MM.1S (cell line): ENCODE measurements at places on chromosomes 3 and 15.
A peak's percentile ranks its signal among the peaks of the same experiment; 100 is the strongest.

DNA sequence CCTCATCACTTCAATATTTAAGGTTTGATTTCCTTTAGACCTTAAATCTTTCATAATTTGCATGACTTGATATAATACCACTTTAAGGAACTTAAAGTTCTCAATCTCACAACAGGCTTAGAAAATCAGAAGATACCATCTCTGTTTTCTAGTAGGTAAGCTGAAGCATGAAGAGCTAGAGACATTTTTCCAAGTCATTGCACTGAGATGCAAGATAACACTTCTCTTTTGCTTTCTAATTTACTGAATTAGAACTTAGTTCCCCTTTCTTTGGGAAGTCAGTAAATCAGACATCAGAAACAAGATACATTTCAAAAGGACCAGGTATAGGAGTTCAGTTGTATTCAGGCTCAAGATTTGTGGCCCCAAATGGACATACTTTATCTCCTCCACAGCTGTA lies 79.7 kb downstream of the DZIP3 start:
- H3K27ac ChIP-seq = no peak overlapping the region
- H3K36me3 ChIP-seq = no peaks in the 10 kb centered on the region
- no peaks in the 10 kb centered on the region for H3K4me1 ChIP-seq
- H3K4me3 ChIP-seq = no peak overlapping the region

- no peak overlapping the region for H3K4me3 ChIP-seq
- no peak for DNase-seq
- no peak overlapping the region for H3K27ac ChIP-seq
- no peaks in the 10 kb centered on the region for H3K36me3 ChIP-seq
- no peaks in the 10 kb centered on the region for H3K4me1 ChIP-seq
- no peaks in the 10 kb centered on the region for H3K27me3 ChIP-seq
Measured at GRCh38 chr15:50148362-50148963, 29.4 kb upstream of the ATP8B4 start.

DNA sequence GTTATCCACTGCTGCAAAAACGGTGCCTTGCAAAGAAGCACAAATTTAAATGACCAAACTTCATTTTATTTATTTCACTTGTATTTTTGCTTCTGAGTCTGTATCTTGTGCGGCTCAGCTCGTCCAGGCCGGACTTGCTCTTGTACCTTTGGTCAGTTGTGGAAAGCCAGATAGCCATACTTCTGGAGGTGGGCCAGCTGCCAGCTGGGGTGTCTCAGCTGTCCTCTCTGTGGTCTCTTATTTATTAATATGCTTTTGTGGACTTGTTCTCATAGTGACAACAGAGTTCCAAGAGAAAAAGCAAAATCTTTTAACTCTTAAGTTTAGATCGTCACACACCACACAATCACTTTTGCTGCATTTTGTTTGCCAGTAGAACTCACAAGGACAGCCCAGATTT lies 87.7 kb downstream of the IL1RAP start:
- H3K36me3 ChIP-seq = no peaks in the 10 kb centered on the region
- no peak for DNase-seq

DNA sequence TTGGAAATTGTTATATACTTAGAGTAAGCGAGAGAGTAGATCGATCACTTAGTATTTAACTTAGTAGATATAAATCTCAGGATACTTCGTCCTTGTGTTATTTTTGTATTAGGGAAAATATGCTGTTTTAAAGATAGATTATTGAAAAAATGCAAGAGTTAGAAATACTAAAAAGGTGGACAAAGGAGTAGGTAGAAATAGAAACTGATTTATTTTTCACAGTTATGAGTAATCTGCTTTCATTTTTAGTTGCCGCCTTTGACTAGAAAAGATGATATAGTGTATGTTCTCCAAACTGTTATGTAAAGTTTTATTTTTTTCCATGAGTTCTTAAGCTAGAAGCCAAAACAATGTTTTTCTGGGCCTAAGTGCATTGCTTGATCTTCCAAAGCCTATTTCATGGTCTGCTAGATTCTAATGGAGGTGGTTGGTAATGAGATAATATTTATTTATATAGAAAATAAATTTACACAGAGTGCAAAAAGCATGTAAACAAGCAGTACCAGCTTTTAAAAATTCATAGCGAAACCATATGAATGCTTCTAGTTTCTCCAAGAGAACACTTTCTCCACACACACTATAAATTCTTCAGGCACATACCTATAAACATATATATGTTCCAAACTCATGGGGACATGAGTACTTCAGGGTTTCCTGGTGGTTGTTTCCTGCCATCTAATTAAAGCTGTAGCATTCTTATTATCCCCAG lies 61.1 kb downstream of the DIPK2A start:
- DNase-seq = no peak
- no peaks in the 10 kb centered on the region for H3K4me1 ChIP-seq
- H3K36me3 ChIP-seq = no peaks in the 10 kb centered on the region
- H3K27me3 ChIP-seq = no peaks in the 10 kb centered on the region

DNA sequence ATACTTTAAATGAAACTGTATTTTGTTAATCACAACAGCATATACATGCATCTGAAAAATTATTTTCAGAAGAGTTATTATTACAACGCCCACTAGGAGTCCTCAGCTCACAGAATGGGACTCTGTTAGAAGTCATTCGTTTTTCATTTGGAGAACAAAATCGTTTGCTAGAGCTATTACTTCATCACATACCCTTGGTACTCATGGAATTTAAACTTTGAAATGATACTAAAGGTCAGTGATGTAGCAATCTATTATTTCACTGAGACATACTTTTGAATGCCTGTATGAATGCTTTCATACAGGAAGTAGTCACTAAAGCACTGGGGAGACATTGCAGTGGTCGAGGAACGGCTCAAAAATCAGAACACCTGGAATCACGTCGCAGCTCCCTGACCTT lies 198.1 kb downstream of the MBNL1 start:
- no peak overlapping the region for H3K4me3 ChIP-seq
- no peak overlapping the region for H3K27ac ChIP-seq
- peak; percentile 36 for DNase-seq
- H3K36me3 ChIP-seq = no peaks in the 10 kb centered on the region; the same call in 1 of the 2 replicates

- no peak overlapping the region for H3K4me3 ChIP-seq
- no peak overlapping the region for H3K27ac ChIP-seq
- H3K4me1 ChIP-seq = no peaks in the 10 kb centered on the region
- no peaks in the 10 kb centered on the region for H3K36me3 ChIP-seq
Measured at GRCh38 chr15:91630090-91630489, 223.4 kb upstream of the SLCO3A1 start.

DNA sequence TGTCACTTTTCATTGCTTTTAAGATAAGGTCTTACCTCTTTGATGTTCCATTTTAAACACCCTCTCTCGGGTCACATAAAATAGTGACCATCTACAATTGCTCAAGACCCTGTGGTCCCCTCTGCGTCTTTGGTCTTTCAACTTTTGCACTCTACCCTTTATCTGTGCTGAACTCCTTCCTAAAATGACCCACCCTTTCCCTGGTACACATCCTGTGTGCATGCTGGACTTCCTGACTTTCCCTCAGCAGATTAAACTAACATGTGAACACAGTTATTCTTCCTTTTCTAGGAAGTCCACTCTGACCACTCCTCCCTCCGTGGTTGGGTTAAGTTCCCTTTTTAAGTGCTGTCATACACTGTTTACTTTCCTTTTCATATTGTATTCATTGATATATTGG lies 414.2 kb downstream of the GABRB3 start:
- no peak overlapping the region for H3K4me3 ChIP-seq
- no peaks in the 10 kb centered on the region for H3K36me3 ChIP-seq
- H3K27ac ChIP-seq = no peak overlapping the region
- no peaks in the 10 kb centered on the region for H3K27me3 ChIP-seq
- no peaks in the 10 kb centered on the region for H3K4me1 ChIP-seq

DNA sequence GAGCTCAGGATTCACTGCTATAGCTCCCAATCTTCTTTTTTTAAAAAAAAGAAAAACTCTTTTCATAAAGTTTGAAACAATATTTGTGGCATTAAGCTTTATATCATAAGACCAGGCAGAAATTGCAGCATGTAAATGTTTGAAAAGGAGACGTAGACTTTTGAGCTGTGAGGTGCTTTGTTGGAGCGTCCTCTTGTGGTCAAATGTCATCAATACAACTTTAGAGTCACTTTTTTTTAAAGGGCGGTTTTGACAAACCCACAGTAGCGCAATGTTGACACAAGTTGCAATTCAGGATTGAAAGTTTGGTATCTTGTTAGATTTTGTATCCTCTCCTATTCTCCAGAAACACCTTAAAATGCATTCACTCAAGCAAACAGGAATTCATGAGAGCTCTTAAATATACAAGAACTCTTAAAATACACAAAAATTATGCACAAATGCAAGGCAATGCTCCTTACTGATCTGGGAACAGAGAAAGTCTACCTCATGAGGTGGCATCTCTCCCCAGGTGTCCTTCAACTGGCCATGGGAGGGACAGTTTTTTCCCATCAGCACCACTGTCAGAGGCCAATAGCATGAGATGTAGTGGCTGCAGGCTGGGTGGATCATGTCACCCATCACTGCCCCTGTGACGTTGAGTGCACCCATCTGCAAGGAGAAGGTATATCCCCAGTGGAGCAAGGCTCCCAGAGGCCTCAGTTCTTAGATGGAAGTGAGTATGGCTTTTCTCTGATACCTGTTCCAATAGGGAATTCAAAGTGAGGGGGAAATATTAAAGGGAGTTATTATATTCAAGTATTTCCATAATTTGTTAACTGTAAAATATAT lies 70.7 kb downstream of the ANXA2 start:
- no peak overlapping the region for H3K4me3 ChIP-seq
- DNase-seq = peak; percentile 74
- no peaks in the 10 kb centered on the region for H3K4me1 ChIP-seq
- H3K27ac ChIP-seq = no peak overlapping the region
